MG63 (cell line): ENCODE measurements at places on chromosomes 12 and 14. TPM values are rescaled to one million over a fixed set of nuclear protein-coding genes. Genes with fewer than 3 reads are reported as not detected.

The SBNO1 gene
- 9.7 and 13.8 TPM in 2 replicates for total RNA-seq

GRCh38 chr12:107033758-107034739 is 47.1 kb upstream of the MTERF2 start:
- DNase-seq = no peak

DNA sequence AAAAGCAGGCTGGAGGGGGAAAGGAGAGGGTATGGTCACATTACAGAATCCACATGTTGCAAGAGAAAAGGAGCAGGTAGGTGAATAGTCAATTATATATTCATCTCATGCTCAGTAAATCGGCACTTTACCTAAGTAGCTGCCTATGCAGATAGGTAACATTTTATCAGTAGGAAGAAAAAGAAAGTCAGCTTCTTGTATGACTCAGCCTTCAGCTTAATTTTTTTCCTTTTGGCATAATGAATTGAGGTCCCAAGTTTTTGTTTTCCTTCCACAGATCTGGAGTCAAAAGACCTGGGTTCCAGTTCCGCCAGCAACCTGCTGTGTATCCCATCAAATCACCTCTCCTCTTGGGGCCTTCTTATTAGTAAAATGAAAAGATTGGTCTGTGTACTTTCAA is 6.0 kb upstream of the ACSM4 start:
- DNase-seq = no peak

DNA sequence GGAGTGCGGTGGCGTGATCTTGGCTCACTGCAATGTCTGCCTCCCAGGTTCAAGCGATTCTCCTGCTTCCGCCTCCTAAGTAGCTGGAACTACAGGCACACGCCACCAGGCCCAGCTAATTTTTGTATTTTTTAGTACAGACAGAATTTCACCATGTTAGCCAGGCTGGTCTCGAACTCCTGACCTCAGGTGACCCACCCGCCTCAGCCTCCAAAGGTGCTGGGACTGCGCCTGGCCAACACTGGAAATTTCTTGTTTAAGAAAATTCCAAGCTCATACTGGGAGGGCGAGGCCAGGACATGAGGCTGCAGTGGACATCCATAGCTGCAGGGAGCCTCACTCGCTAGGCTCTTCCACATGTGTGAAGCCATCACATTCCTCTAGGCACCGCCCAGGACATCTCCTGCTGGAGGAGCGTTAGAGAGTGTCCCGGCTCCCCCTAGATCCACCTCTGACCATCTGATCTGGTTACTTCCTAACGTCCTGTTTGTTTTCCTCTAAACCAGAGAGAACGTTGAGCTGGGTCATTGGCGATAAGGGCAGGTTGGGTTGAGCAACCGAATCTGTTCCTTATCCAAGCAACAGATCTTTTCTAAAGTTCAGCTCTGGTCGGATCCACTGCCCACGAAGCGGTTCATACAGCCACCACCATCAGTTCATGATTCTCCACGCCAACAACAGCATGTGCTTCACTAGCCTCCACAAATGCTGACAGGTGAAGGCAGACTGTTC is 108.2 kb upstream of the MED13L start:
- no peak for DNase-seq

The RAPGEF3 gene
- 2.9 and 6.1 TPM in 2 replicates for total RNA-seq

The CTSG gene
- not detected in 2 replicates for total RNA-seq

GRCh38 chr12:106147956-106148355 is 9.2 kb upstream of the NUAK1 start:
- no peak for DNase-seq

- DNase-seq = no peak
Observed at GRCh38 chr12:61037792-61038191, 1222.4 kb upstream of the USP15 start.

The TAS2R46 gene
- total RNA-seq = 0.10 TPM in 1 of 2 replicates, not detected in the other

The EIF2B1 gene
- 26.2 and 82.1 TPM in 2 replicates for total RNA-seq

- peak; percentile 26 for DNase-seq
Observed at GRCh38 chr14:92610849-92611271, 97.3 kb downstream of the RIN3 start.

- DNase-seq = no peak
Observed at GRCh38 chr12:110943373-110943772, 23.0 kb upstream of the MYL2 start.

DNA sequence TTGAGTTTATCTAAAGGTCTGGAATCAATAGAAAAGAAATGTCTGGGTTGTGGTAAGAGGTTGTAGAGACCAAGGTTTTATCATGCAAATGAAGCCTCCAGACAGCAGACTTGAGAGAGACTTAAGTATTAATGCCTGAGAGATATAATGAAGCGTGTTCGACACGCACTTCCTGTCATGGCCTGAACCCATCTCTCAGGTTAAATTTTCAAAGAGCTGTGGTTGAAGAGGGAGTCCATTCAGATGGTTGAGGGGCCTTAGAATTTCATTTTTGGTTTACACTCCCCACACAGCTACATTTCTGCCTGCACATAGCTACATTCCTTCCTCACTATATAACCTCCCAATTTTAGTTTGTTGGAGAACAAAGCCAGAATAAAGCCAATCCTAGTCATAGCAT is 10.1 kb upstream of the CLEC12A start:
- DNase-seq = no peak

GRCh38 chr14:61368114-61368710 is 46.8 kb downstream of the PRKCH start:
- peak; percentile 16 for DNase-seq

- no peak for DNase-seq
Observed at GRCh38 chr12:117360222-117360550, 1.2 kb downstream of the NOS1 start.

DNA sequence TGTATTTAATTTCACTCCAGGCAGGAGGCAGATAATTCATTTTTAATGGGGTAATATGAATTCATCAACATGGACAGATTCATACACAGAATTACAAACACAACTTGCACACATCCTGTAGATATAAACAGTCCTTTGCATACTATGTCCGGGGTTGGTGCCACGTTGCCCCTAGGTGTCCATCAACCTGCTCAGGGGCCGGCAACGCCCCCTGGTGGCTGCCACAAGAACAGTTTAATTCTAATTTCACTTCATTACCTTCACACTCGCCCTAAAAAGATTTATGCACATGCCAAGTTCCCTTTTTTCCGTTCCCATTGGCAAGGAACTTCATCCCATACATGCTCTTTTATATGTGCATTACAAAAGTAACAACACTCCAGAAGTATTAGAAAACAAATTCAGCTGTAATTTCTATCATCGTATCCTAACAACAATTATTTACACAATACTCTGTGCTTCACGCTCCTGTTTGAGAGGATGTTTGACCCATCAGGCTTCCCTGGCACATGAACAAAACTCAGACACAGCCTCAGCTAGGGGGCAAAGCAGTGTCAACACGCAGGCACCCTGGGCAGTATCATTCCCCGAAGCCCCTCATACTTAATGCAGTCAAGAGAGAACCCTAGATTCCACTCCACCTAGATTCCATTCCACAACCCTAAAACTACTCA is 15.5 kb downstream of the MANSC1 start:
- peak; percentile 59 for DNase-seq

DNA sequence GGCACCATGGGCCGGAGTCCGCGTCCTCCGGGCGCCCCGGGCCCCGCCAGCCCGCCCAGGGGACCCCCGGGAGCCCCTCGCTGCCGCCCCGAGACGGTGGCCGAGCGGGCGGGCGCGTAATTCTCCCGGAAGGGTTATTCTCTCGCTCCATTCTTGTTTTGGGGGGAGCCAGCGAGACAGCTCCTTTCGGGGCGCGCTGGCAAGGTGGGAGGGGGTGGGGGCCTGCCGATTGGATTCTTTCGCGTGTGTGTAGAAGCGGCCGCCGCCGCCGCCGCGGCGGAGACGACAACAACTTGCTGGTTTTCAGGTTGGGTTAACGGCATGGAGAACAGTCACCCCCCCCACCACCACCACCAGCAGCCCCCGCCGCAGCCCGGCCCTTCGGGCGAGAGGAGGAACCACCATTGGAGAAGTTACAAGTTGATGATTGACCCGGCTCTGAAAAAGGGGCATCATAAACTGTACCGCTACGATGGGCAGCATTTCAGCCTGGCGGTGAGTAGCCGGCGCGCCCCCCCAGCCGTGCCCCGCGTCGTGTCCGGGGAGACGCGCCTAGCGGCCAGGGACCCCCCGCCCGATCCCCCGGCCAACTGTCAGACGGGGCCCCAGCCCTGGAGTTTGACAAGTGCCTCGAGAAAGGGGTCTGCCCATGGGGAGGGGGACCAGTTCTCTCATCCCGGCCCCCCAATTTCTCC is 755 bp downstream of the SETD1B start:
- DNase-seq = peak; percentile 42
